CD4-positive, alpha-beta T cell treated with Interleukin-2 at 100 ng/mL for 4 hours (primary cell): ENCODE measurements at places on chromosomes 16 and 17.

- DNase-seq: no peak
These were observed 23.9 kb upstream of the ST6GALNAC1 start for GRCh38 chr17:76667491-76667755.

- DNase-seq: no peak
These were observed 44.8 kb downstream of the STAT5A start for GRCh38 chr17:42333053-42333452.

- DNase-seq: peak; percentile 93
These were observed 40.0 kb upstream of the CCR7 start for GRCh38 chr17:40605306-40605705.

- no peak for DNase-seq
These were observed 408 bp upstream of the KPNA2 start for GRCh38 chr17:68035131-68035522.

GRCh38 chr17:17947966-17948365, 24.2 kb downstream of the TOM1L2 start:
- DNase-seq: no peak

GRCh38 chr17:58529275-58529674, 14.8 kb upstream of the MTMR4 start:
- DNase-seq: no peak

DNA sequence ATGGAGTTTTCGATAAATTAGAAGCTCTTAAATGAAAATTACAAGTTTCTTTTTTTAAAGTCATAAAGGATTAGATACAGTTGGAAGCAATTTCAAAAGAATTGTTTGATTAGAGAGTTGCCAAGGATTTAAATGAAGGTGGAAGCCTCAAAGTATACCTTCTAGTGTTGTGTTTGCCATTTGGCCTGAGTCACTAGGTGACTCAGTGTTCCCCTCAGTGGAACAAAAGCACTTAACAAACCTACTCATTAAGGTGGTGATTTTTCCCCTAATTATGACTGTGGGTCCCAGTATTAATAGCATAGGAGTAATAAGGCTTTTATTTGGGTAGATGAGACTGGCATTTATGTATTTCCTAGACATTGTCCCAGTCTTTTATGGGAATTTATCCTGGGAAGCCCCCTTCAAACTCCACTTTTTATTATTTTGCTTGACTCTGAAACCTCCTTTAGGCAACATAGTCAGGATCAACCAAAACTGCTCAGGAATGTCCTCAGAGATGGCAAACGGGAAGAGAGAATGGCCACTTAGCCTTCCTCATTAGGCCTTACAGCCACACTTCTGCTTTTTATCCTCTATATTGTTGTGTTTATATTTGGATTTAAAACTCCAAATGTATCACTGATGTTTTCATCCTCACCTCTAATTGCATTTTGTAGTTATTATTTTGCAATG, 161.0 kb downstream of the FTO start:
- DNase-seq: no peak

- DNase-seq: no peak
These were observed 10.3 kb downstream of the ZNF469 start for GRCh38 chr16:88393034-88393433.

- DNase-seq: no peak
These were observed 199.3 kb downstream of the CDH8 start for GRCh38 chr16:61836804-61837393.
